Large intestine (tissue), 12 donors: ENCODE measurements at places on chromosomes 16 and 17. TPM values are rescaled to one million over a fixed set of nuclear protein-coding genes. Genes with fewer than 3 reads are reported as not detected.

Gene ANKRD13B
- polyA plus RNA-seq: 8.2 TPM

DNA sequence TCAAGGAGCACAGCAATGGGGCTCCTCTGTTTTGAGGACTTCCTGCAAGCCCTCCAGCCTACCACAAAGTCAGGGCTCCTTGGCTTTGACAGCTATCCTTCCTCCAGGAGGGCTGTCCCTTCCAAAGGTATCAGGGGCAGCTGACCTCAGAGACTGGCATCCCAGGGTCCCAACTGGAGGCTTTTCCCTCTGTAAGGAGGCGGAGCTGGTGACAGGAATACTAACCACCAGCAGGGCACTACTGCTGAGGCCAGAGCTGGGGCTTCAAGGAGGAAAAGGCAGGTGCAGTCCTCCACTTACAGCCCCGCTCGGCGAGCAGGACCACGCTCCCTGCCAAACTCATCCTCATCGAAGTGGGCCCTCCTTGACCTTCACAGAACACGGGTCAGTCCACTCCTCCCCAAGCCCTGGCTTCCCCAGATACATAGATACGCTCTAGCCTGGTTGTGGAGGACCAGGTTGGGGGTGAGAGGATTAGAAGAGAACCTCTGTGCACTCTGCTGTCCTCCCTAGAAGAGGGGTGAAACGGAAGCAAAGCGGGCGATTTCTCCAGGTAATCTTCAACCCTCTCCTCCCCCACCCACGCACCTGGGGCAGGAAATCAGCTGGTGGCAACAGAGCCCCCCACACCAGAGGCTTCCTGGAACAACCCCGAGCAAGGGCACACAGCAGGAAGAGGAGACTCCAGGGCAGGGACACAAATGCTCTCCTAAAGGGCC is 20.5 kb downstream of the ST3GAL2 start:
- peak; percentile 62 for DNase-seq

GRCh38 chr17:27380551-27380950 is 75.7 kb upstream of the KSR1 start:
- DNase-seq: no peak

Gene SPHK1
- 3.1 TPM for polyA plus RNA-seq

GRCh38 chr17:82960419-82961271 is 118.8 kb upstream of the METRNL start:
- DNase-seq: no peak

DNA sequence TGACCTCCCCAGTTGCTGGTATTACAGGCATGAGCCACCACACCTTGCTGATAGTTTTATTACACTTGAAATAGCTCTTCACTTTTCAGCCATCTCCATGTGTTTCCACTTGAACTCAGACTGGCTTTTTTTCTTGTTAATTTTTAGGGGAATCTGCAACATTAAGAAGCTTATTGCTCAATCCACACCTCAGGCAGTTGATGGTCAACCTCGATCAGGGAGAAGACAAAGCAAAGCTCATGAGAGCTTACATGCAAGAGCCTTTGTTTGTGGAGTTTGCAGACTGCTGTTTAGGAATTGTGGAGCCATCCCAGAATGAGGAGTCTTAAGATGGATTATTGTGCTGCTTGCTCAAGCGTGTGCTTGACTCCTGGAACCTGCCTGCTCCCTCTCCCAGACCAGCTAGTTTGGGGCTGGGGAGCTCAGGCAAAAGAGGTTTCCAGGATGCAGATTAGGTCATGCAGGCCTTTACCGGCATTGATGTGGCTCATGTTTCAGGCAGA is 8.6 kb downstream of the ZNHIT3 start:
- DNase-seq: no peak

DNA sequence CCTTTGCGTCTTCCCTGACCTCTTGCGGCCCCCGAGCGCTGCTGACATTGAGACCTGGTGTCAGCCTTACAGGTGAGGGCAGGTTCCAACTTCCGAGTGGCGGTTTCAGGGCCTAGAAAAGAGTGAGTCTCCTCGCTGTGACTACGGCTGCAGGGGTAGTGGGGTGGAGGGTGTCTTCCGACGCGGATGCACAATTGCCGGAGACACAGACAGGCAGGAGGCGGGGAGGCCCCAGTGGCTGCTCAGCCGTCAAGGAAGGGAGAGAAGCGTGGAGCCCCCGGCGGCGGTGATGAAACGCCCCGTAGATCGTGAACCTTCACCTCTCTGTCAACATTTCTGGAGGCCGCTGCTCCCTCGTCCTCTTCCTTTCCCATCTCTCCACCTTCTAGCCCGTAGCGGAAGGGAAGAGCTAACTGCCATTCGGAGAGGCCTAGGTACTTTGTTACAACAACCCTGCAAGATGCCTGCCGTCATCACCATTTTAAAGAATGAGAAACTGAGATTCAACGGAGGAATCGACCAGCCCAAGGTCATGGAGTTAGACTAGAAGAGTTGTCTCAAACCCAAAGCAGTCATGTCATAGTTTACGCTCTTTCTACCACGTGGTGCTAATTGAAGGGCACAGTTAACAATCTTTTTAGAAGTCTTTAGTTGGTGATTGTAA is 485 bp downstream of the DNAJA3 start:
- DNase-seq: no peak

DNA sequence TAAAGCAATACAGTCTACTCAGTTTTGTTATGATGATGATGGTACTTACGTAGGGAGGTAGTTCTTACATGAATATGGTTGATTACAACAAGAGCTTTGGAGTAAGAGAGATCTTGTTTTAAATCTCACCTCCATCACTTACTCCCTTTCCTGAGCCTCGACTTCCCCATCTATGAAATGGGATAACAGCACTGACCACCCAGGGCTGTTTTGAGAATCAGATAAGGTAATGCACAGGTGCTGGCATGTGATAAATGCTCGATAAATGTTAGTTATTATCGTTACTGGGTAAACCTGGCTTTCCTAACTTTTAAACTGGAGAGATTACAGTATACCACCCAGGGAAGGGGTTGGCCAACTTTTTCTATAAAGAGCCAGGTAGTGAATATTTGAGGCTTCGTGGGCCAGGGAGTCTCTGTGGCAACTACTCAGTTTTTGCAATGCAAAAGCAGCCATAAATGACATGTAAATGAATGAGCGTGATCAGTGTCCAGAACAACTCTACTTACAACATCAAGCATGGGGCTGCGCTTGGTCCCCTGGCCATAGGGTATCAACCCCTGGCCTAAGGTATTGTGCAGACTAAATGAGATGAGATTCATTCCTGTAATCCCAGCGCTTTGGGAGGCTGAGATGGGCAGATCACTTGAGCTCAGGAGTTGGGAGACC is 73.7 kb downstream of the BMERB1 start:
- no peak for DNase-seq

GRCh38 chr16:88084881-88085280 is 133.6 kb downstream of the BANP start:
- no peak for DNase-seq

DNA sequence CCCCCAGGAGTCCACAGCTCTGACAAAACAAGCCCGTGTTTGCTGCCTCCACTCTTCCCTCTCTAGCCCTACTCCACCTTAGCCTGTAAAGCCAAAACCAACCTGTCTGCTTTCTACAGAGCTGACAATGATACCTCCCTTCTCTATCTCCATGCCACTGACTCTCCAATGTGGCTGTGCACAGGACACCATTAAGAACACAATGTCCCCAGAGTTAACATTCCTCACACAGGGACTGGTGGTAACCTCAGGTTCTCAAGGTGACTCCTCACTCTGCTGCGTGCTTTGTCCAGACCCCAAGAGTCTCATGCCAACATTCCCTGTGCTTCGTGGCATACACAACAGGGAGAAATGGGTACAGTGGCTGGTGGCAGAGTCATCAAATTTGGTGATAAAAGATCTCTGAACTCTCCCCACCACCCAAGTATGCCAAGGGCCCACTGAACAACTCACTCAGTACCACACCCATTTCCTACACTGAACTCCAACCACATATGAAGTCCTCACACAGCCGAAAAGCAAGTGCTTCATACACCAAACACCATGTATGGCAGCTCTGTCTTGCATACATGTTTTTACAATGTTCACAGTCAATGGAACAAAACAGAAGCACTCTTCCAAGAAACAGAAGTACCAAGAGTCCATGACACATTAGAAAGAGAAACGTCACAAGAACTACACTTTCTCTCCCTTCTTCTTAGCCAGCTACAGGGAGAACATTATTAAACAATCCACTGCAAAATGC is 21.1 kb downstream of the CSNK2A2 start:
- DNase-seq: no peak

Gene ADAP2
- 4.9 TPM for polyA plus RNA-seq

- no peak for DNase-seq
Observed at GRCh38 chr16:64657316-64658011, 464.4 kb downstream of the CDH11 start.

Gene TBC1D3K
- polyA plus RNA-seq: 0.96 TPM

Gene CEP295NL
- polyA plus RNA-seq: 0.24 TPM

GRCh38 chr17:2712300-2713043 is 908 bp upstream of the CLUH start:
- no peak for DNase-seq

DNA sequence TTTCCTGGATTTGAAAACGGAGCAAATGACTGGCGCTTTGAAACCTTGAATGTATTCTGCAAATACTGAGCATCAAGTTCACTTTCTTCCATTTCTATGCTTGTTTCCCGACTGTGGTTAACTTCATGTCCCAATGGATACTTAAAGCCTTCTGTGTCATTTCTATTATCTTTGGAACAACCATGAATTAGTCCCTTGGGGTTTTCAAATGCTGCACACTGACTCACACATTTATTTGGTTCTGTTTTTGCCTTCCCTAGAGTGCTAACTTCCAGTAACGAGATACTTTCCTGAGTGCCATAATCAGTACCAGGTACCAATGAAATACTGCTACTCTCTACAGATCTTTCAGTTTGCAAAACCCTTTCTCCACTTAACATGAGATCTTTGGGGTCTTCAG is 32.3 kb downstream of the BRCA1 start:
- DNase-seq: no peak

GRCh38 chr16:86095906-86096485 is 197.0 kb downstream of the IRF8 start:
- no peak for DNase-seq

- DNase-seq: peak; percentile 83
Observed at GRCh38 chr17:31753011-31753410, 106.0 kb downstream of the COPRS start.

Gene FSCN2
- polyA plus RNA-seq: 1.5 TPM

DNA sequence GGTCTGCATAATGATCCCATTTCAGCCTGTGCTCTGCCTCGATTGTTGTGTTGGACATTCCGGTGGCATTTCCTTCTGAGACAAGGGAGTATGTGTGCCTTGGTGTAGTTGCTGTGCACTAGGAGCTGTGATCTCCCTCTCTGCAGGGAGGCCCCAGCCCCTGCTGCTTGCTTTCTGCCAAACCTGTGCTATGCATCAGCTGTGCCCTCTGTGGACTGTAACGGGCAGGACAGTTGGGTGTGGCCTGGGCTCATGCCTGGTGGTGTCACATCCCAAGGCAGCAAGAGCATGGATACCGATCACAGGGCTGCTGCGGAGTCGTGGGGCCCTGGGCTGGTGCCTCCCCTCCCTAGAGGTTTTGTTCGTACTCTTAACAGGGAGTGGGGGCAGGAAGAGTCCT is 3.8 kb upstream of the JPT2 start:
- DNase-seq: no peak

Gene SDK2
- polyA plus RNA-seq: 0.94 TPM

Gene MEOX1
- polyA plus RNA-seq: 2.7 TPM

Gene SEZ6L2
- 52.3 TPM for polyA plus RNA-seq

DNA sequence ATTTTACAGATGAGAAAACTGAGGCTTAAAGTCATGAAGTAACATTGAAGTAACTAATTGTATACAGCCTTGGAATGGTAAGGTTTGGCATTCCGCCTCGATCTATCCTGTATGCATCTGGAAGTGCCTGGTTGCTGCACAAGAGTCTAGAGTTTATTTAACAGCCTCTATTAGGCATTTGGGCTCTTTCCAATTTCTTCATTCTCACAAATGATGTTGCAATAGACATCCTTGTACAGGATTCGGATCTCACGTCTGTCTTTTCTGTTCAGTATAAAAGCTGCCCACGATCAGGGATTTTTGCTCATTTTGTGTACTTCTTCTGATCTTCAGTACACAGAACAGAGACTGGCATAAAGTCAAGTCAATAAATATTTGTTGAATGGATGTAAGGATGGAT is 100.5 kb downstream of the AIPL1 start:
- no peak for DNase-seq

DNA sequence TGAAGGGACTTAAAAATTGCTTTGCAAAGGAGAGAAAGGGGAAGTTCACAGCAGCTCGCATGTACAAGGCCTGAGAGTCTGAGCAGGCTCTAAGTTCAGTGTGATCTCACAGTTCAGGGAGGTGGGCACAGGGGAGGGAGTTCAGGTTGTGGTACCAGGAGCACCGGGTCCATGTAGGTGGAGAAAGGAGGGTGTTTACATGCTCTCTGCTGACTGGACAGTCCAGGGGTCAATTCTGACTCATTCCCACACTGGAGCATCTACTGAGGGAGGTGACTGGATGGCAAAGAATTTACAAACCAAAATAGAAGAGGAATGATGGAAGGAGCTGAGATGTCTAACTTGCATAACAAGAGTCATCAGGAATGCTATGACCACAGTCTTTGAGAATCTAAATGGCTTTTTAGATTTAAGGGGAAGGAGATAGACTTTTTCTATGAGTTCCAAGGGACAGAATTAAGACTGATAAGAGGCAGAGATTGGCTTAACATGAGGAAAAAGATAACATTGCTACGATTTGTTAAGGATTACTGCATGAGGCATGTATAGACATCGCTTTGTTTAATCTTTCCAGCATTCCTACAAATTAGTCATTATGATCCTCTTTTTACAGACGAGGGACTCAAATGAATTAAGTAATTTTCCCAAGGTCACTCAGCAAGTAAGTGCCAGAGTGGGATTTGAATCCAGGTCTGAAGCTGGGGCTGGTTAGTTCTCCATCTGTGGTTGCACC is 29.9 kb downstream of the MIS12 start:
- peak; percentile 10 for DNase-seq

DNA sequence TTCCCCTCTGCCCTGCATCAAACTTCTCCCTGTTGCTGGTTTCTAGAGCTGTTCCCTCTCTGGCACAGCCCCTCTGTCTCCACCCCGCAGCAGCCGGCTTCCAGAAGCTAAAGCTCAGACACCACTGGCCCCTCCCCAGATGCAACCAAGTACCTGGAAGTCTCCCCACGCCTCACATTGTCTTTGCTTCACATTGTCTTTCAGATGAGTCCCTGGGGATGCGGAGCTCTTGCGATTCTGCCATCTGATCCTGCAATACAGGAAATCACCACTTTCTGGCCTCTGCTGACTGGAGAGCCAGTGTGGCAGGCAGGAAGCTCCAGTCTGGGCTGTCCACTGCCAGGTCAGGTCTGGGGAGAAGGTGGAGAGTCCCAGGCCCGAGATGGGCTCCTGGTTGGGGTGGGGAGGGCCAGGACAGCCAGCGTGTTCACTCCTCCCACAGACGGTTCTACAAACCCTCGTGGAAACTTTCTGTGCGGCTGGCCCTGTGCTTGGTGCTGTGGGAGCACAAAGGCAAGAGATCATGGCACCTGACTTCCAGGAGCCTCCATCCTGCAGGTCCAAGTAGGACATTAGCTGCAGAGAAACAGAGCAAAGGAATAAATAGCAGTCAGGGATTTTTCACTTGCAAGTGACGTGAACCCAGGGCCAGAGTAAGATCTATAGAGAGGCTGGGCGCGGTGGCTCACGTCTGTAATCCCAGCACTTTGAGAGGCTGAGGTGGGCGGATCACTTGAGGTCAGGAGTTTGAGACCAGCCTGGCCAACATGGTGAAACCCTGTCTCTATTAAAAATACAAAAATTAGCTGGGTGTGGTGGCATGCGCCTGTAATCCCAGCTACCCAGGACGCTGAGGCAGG is 47.9 kb upstream of the MAP3K14 start:
- DNase-seq: no peak
